Diencephalon (tissue), 1 donor: ENCODE measurements at places on chromosomes 7 and 10. TPM values are rescaled to one million over a fixed set of nuclear protein-coding genes. Genes with fewer than 3 reads are reported as not detected.

Gene CPXM2
- total RNA-seq = 4.8 TPM

Gene TBX20
- total RNA-seq = not detected

Gene PLEKHA8
- total RNA-seq = 28.4 TPM

Gene ACSL5
- 2.3 TPM for total RNA-seq

Gene WIPF3
- 6.9 TPM for total RNA-seq

Gene TMEM196
- 28.6 TPM for total RNA-seq

Gene FANK1
- 11.3 TPM for total RNA-seq

Gene GNGT1
- not detected for total RNA-seq

Gene PTPN20
- 34.8 TPM for total RNA-seq

Gene ACHE
- 73.4 TPM for total RNA-seq

Gene PTN
- total RNA-seq = 576 TPM

Gene SLC39A12
- total RNA-seq = 20.1 TPM

Gene SPDYE16
- 0.23 TPM for total RNA-seq

Gene PALD1
- total RNA-seq = 12.7 TPM

Gene SPRN
- total RNA-seq = 13.4 TPM

Gene SYCE1
- 1.2 TPM for total RNA-seq
